NB4 (cell line): ENCODE measurements at places on chromosomes 1 and 21.
A peak's percentile ranks its signal among the peaks of the same experiment; 100 is the strongest.

DNA sequence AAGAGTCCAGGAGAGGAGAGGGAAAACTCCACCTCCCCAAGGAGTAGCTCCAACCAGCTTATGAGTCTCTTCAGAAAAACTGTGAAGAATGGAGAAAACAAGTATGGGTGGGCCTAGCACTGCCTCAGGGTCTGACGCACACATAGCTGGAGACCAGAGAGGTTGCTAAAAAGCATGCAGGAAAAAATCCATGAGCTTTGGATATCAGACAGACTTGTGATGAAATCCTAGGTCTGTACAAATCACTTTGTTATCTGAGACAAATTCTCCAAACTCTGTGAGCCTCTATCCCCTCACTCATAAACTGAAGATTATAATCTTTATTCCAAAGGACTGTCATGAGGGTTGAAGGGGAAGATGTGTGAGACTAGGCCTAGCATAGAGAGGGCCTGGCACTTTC lies 141.5 kb upstream of the FGGY start:
- DNase-seq = no peak

- no peak for DNase-seq
Measured at GRCh38 chr1:159005161-159005560, 4.5 kb upstream of the IFI16 start.

GRCh38 chr1:179177182-179177581 lies 52.3 kb downstream of the ABL2 start:
- DNase-seq = no peak

DNA sequence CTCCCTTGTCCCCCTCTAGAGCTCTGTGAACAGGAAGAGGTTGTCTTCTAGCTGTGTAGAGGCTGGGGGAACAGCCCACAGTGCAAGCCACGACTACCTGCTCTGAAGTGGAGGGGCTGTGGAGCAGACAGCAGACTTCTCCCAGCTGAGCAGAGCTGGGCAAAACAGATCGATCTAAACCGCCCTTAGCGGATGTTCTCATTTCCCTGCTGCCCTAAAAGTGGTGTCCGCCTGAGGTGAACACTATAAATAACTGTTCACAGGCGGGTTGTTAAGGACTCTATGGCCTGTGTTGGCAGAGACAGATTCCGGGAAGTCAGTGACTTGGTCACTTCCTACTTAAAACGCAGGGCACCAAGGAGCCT lies 203.2 kb downstream of the RHOU start:
- DNase-seq = peak; percentile 50

GRCh38 chr1:66695116-66695515 lies 57.1 kb upstream of the DYNLT5 start:
- no peak for DNase-seq
